Fibroblast of skin of right quadriceps (primary cell): ENCODE measurements at places on chromosomes 3 and 15.
A peak's percentile ranks its signal among the peaks of the same experiment; 100 is the strongest.

DNA sequence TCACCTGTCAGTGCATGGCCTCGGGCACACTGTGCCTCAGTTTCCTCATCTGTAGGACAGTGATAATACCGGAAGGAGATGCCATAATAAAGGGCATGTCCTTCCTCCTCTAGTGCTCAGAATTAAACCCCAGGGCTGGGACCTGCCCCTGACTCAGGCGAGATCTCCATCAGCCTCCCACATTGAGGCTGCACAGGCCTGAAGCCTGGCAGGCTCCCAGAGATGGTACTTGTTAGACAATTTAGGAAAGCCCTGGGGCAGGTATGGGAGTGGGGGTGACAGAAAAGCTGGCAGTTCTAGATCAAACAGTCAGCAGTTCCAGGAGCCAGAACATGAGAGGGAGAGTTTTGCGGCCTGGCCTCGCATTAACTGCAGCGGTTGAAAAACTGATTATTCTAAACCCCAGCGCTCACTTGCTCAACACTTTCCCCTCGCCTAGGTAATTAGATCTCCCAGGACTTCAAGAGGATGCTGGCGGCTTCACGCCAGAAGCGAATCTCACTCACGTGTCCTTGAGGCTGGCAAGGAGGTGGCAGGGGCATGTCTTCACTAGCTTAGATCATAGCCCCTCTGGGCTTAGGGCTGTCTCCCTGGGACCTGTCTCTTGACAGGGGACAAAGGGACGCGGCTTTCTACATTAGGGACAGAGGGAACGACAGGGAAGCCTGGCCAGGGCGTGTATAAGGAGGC, 73.1 kb downstream of the ATP2B2 start:
- no peak for DNase-seq

DNA sequence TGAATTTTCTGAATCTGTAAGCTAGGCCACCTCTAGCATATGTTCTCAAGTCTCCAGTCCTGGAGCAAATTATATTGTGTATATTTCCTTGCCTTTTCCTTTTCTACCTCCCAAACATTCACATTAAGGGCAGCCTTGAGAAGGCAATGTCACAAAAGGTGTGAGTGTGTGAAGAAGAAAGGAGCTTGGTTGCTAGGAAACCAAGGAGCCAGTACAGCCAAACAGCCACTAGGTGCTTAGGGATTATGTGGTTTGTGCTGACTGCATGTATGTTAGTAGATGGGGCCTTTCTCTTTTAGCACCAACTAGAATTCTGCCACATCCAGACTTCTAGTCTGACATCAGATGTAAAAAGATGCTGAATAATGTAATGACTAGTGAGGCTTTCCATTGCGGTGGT, 118.8 kb upstream of the DAZL start:
- peak; percentile 35 for DNase-seq

- peak; percentile 72 for DNase-seq
Measured at GRCh38 chr3:24344784-24345439, 149.7 kb downstream of the THRB start.

GRCh38 chr3:138948371-138949001, 1.5 kb downstream of the FOXL2NB start:
- DNase-seq: no peak

- DNase-seq: no peak
Measured at GRCh38 chr3:67654844-67655177, 399 bp upstream of the SUCLG2 start.

- DNase-seq: peak; percentile 94
Measured at GRCh38 chr3:64150623-64151207, 74.6 kb downstream of the PRICKLE2 start.

DNA sequence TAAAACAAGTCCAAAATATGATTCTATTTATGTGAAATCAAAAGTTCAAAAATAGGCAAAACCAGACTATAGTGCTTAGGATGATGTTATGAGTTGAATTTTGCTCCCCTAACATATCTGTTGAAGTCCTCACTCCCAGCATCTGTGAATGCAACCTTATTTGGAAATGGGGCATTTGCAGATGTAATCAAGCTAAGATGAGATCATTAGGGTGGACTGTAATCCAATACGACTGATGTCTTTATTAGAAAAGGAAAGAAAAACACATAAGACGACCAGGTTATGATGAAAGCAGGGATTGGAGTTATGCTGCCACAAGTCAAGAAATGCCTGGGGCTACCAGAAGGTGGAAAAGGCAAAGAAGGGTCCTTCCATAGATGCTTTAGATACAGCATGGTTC, 110.5 kb upstream of the CCDC39 start:
- no peak for DNase-seq

DNA sequence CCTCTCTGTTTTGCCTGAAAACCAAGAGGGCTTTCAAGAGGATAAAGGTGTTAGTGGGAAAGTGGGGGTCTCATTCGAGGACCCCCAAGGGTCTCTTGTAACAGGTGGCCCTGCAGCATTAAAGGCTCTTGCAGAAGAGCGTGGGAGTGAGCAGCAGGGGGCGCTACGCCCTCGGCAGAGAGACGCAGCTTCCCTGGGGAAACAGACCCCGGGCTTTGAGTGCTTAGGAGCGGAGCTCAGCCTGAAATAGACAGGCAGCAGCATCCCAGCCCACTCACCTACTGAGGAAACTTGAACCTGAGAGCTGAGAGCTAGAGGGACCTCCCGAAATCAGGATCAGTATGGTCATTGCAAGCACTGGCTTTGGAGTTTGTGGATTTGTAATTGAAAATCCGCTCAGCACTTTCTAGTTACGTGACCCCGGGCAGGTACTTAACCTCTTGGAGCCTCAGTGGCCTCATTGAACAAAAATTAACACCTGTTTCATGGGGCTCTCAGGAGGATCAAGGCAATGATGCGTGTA, 25.7 kb downstream of the RPLP1 start:
- peak; percentile 44 for DNase-seq

DNA sequence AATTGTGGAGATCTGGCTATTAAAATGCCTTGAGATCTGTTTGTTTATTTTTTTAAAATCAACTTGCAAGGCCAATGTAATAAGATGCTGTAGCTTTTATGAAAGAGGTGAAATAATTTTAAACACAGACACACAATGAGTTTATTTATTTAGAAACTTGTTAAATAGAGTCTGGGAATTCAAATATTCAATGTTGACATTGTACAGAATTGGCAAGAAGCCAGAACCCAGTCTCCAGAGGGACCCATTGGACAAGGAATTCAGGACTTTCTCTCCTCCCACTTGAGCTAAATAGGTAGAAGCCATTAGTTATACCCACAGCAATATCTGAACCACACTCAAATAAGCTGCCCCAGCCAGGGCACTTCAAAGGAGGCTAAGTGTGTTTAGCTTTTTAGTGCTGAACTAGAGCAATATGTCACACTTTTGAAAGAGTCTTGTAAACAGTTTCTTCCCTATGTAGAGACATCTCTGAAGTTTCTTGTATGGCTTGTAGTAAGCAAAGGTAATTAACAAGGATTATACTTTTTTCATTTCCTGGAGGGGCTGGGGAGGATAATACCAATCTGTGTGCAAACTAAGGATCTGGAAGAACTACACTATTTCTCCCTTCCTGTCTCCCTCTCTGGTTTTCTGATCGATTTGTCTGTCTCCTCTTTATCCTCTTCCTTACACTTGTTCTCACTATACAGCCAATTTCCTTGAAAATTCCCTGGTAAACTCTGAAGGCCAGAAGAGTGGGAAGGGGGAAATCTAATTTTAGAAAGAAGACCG, 6.0 kb downstream of the MECOM start:
- no peak for DNase-seq

DNA sequence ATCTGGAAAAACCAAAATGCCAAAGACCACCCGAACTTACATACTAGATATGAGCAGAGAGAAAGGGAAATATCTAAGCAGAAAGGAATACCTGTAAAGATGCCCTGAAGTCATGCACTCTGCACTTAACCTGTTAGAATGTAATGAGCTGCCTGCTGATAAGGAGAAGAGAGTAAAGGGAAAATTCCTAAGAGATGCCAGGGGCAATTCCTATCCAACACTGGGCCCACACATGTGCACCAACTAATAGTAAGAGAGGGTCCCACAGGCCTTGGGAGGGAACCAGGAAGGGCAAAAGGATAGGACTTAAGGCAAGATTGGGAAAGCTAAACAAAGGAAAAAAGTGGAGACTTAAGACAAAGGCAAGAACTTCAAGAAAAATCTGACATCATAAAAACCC, 189.5 kb downstream of the NSUN3 start:
- DNase-seq: no peak

DNA sequence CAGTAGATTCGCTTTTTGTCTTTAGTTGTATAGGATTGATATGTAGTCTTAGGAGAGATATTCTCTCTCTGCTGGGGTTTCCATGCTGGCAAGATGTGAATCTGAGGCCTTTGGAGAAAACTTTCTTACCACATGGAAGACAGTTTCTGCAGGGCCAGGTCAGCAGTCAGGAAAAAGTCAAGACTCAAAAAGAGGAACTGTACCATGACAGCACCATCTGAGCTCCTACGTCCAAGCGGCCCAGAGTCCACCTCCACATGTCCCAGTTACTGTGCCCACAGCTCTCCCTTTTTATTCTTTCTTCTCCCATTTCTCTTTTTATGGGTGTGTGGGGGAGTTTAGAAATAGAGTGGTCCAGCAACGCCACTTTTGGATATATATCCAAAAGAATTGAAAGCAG, 172.0 kb downstream of the MTHFS start:
- DNase-seq: no peak

DNA sequence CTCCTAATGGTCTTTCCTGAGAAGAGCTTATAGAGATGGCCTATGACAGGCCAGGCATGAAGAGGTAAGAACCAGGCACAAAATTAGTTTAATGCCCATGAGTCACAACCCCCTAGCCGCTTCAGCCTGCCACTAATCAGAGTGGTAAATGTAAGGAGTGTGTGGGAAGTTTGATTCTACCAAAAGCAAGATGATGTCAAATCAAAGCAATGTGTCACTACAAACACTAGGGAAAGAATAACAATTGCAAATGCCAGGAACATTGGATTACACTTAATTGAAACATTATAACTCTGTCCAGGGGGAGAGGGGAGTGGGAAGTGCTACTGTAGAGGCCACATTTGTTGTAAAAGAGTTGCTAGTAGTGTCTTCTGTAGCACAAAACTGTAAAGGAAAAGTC, 596.6 kb upstream of the AGTR1 start:
- DNase-seq: peak; percentile 83

GRCh38 chr3:126445506-126445905, 30.2 kb downstream of the ZXDC start:
- DNase-seq: no peak

GRCh38 chr3:168121184-168122017, 25.7 kb upstream of the GOLIM4 start:
- DNase-seq: no peak

- no peak for DNase-seq
Measured at GRCh38 chr3:37640636-37641375, 220.9 kb upstream of the CTDSPL start.

DNA sequence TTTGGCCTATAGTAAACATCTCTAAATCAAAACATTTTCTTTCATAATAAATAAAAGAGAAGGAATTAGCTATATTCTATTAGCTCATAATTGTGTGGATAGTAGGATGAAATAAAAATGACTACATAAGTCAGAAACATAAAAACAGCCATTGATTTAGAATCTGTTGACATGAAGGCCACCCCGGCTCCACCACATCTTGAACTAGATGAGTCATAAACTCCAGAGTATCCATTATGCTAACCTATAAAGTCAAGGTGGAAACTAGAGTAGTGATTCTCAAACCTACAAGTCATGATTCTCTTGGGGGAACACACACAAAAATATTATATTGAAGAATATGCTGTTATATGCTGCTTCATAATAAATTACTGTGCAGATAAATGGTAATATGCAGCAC, 831.0 kb downstream of the TUSC7 start:
- peak; percentile 73 for DNase-seq

GRCh38 chr3:13113346-13114330, 40.4 kb upstream of the IQSEC1 start:
- no peak for DNase-seq

DNA sequence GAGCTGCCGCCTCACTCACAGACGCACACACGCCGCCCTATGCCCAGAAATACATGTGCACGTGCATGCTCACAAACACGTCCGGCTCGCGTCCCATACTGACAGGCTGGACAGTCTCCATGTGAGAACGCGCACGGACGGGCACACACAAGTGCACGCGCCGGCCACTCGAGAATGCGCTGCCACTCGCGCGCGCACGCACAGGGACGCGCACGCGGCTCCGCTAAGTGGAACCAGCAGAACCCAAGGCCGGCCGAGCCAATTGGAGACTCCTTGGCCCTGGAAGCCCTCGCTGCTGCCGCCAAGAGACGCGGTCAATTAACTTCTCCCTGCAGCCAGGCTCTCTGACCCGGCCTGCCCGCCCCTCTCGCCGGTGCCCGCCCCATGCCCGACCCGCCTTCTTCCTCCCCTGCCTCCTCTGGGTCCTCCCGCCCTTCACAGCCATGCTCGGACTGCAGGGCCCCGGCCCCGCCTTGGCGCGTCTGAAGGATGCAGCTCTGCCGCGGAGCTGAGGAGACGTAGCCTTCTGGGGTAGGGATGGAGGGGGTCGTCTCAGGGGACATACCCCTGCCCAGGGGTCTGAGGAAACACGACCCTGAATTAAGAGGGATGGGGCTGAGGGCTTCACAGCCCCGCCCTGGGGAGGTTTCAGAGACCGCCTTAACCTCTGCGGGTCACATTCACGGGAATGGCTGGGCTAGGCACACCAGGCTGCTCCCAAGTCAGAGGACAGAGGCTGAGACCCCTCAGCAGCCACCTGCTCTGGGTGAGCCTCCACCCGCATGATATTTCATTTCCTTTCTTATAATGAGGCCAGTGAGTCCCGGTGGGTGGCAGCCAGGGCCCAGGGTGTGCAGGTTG, 15.0 kb downstream of the PTH1R start:
- DNase-seq: peak; percentile 31

DNA sequence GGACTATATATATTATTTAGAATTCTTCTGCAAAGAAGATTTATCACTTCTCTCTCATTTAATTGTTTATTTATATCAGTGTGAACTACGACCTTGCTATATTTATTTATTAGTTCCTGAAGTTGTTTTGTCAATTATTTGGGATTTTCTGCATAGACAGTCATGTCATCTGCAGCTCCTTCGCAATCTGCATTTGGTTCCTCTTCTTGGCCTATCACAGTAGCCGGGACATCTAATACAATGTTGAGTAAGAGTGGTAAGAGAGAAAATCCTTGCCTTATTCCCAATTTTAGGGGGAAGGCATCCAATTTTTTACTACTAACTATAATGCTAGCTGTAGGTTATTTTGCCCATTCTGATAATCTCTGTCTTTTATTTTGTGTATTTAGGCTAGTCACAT, 39.4 kb downstream of the FOXL2 start:
- no peak for DNase-seq

- no peak for DNase-seq
Measured at GRCh38 chr3:133477487-133477886, 77.6 kb downstream of the BFSP2 start.

DNA sequence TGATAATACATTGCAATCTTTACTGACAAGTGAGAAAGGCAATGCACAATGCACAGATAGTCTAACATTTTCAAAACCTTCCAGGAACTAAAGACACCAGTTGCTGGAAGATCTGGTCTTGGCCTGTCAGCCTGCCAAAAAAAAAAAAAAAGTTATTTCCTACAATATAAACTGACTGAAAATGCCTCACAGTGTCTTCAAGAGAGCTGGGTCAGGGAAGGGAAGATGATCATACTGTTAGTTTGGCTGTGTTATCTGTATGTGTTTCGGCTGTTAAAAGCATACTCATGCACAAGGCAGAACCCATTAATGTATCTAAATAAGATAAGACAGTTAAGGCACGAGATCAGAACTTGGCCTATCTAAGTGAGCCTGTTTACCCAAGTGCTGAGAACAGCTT, 673.4 kb downstream of the MECOM start:
- DNase-seq: no peak
